PC-3 (cell line): ENCODE measurements at places on chromosomes 12 and 14. TPM values are rescaled to one million over a fixed set of nuclear protein-coding genes. Genes with fewer than 3 reads are reported as not detected.
A peak's percentile ranks its signal among the peaks of the same experiment; 100 is the strongest.

- DNase-seq: peak; percentile 64
Observed at GRCh38 chr12:13171921-13172859, 24.3 kb upstream of the EMP1 start.

GRCh38 chr12:80419644-80420043 is 24.4 kb upstream of the PTPRQ start:
- no peak for DNase-seq

DNA sequence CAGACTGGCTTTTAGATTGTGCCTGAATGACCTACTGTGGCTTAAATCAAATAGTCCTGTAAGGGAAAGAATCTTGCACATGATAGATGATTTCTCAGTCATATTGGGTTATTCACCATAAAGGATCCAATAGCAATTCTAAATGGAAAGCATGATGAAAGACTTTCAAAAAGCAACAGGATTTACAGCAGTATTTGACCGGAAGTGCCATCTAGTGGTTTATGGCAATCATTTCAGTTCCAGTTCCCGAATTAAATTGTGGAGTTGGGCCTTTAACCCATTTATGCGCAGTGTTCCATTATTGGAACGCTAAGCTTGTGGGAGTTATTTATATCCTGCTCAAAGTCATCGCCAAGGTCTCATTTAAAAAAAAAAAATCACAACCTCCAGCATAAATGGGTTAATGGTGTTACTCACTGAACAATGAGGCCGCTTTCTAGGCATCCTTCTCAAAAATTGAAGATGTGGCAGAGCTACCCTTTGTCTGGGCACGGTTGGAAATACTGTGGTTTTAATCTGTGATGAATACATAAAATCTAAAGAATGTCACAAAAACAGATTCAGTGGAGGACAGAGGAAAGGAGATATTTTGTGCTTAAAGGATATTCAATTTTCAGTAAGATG is 60.8 kb upstream of the REP15 start:
- DNase-seq: peak; percentile 80

The HOXC4 gene
- 1.8 and 2.6 TPM in 2 replicates for total RNA-seq

DNA sequence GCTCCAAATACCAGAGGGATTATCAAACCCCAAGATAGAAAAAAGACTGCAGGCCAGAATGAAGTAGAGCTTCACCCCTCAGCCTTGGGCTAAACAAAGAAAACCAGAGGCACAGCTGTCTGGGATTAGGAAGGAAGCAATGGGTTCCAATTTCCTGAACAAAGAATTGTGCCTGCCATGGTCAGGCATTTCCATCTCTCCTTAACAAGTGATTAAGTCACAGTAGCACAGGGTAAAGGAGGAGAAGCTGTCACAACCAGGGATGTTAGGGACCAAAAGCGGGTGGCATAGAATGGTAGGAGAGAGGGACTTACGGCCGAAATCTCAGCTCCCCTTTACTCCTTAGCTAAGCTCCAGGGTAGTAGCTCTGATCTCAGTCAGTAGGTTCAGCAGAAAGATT is 33.9 kb downstream of the SPTLC2 start:
- no peak for DNase-seq

DNA sequence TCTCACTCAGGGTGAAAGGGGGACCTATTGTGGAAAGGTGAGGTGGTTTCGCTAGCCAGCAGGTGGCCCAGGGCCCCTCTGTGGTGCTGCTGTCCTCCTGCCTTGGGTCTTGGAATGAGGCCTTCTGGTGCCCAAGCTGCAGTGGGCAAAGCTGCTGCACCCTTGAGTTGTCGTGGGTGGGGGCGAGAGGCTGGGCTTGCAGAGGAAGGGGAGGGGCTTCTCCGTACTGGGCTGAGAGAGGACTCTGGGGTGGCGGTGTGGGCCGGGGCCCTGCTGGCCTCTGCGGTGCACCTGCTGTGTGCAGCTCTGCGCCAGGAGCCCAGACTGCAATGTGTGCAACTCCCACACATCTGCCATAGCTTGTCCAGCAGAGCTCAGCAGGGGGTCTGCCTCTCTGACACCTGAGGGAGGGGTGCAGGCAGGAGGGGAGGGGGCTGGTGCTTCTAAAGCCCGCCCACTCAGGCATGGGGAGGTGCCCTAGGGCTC is 145.8 kb downstream of the KIF26A start:
- no peak for DNase-seq

GRCh38 chr12:75599061-75599460 is 87.7 kb upstream of the KRR1 start:
- no peak for DNase-seq

GRCh38 chr12:118103201-118103600 is 610 bp downstream of the VSIG10 start:
- DNase-seq: peak; percentile 41

GRCh38 chr12:57604992-57605810 is 577 bp downstream of the DTX3 start:
- peak; percentile 20 for DNase-seq

GRCh38 chr14:101839236-101839635 is 77.7 kb downstream of the PPP2R5C start:
- no peak for DNase-seq

The FOXG1 gene
- total RNA-seq: not detected in 2 replicates

The RIN3 gene
- 4.8 and 6.2 TPM in 2 replicates for total RNA-seq

GRCh38 chr14:68787092-68787992 is 5.5 kb downstream of the ZFP36L1 start:
- no peak for DNase-seq

DNA sequence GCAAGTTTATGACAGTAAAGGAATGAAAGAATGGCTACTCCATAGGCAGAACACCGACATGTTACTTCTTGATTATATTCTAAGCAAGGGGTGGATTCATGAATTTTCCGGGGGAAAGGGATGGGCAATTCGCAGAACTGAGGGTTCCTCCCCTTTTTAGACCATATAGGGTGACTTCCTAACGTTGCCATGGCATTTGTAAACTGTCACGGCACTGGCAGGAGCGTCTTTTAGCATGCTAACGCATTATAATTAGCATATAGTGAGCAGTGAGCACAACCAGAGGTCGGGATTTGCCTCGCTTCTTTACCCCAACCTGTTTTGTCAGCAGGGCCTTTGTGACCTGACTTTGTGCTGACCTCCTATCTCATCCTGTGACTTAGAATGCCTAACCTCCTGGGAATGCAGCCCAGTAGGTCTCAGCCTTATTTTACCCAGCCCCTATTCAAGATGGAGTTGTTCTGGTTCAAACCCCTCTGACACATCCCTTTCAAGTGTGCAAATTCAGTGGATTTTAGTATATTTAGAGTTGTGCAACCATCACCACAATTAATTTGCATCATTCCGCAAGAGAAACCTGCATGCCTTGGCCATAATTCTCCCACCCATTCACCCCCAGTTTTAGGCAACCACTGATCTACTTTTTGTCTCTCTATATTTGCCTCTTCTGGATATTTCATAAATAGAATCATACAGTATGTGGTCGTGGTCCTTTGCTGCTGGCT is 27.4 kb downstream of the PALS1 start:
- no peak for DNase-seq

GRCh38 chr12:72274931-72275330 is 2.8 kb downstream of the TRHDE start:
- peak; percentile 54 for DNase-seq

DNA sequence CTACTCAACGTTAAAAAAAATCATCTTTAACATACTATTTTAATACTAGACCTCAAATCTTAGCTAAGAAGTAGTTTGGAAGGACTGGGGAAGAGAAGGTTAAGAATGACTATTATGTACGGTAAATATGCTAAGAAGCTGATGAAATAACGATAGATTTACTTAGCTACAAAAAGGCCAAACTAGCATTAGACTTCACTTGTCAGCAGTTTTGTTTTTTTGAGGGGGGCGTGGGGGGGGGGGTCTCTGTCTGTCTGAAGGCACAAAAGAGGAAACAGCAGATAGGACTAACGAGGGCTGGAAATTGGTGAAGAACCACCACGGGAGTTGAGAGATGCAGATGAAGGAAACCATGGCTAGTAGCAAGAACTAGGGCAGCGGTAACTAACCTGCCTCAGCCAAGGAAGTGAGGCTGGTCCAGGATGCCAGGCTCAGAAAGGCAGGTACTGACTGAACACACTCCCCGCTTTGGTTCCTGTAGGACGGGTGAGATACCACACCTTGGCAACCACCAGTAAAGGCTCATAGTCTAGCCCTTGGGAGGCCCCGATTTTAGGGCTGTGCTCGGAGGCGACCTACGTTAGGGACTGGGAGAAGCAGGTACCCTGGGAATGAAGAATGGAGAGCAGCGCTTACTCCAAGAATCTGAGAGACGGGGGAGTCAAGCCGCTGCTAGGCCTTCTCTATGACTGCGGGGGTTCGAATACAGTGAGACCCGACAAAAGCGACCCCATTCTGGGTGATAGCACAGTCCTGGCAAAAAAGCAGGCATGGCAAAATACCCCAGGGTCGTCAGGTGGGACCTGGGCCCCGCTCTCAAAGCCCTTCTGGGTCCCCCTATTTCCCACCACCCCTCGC is 675 bp downstream of the NEDD8 start:
- DNase-seq: no peak

DNA sequence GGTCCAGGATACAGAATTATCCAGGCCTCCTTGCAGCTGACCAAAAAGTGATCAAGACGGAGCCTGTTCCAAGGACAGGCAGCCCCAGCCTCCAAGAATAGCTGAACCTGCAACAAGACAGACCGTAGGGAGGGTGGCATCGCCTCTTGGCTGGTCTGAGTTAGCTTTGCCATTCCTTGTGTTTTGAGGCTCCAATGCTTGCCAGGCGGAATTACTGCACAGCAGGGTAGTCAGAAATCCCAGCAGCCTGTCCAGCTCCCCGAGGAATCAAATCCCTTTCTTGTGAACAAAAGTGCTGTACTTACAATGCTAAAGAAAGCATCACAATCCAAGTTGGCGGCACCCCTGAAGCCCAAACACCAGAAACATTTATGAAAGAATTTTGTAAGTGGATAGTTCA is 246.9 kb downstream of the TMEM132C start:
- DNase-seq: no peak

The RNU6-8 gene
- not detected in 2 replicates for total RNA-seq

DNA sequence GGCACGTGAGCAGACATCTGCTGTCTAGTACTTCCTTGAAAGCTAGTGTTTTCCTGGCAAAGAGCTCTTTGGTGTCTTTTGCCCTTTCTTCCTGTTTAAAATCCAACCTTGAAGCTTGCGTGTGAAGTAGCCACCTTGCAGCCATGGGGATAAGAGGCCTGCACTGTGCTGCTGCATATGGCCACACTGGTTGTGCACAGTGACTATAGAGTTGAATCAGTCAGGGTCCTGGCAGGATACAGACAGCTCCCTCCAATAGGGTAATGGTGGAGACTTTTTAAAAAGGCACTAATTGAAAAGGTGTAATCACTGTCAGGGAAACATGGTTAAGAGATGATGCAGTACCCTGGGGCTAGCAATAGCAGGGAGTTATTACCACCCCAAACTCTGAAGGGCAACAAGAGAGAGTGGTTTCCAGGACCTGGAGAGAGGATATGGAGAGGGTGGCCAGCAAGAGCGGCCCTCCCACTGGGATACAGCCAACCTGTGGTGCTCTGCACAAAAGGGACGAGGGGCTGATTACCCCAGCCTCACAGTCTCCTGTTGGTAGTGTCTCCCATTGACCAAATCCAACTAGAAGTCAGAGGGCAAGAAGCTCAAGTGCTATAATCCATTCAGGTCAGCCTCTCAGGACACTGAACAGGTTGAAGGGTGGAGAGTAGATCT is 4.8 kb upstream of the GLT8D2 start:
- DNase-seq: no peak

The ACOT6 gene
- not detected in 2 replicates for total RNA-seq

DNA sequence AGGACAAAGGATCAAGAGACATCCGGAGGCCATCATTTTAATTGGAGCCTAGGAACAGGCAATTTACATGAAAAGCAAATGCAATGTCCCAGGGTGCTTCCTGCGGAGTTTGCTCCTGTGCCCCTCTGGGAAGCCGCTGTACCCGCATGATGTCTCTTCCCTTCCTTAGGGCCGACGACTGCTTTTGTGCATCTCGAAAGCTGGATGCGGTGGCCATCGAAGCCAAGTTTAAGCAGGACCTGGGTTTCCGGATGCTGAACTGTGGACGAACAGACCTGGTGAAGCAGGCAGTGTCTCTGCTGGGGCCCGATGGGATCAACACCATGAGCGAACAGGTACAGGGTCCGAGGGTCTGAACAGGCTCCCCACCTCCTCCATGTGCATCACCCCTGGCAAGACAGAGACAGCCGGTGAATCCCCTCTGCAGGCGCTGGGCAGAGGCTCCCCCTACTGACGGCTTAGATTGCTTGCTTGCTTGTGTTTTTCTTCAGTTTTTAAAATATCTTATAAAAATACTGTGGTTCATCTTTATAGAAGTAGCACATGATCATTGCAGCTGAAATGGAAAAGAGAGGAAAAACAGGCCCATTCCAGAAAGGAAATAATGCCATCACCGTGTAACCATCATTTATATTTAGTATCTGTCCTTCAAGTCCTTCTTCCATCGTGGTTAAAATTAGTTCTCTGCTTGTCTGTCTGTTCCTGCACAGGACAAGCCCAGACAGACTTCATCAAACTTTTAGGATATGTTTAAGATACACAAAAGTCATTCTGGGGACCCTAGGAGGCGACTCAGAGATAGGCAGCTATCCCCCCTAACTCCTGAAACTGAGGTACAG is 75.4 kb upstream of the PWP1 start:
- DNase-seq: peak; percentile 58

GRCh38 chr14:83483063-83483462 is 1949.4 kb upstream of the SEL1L start:
- peak; percentile 2 for DNase-seq

DNA sequence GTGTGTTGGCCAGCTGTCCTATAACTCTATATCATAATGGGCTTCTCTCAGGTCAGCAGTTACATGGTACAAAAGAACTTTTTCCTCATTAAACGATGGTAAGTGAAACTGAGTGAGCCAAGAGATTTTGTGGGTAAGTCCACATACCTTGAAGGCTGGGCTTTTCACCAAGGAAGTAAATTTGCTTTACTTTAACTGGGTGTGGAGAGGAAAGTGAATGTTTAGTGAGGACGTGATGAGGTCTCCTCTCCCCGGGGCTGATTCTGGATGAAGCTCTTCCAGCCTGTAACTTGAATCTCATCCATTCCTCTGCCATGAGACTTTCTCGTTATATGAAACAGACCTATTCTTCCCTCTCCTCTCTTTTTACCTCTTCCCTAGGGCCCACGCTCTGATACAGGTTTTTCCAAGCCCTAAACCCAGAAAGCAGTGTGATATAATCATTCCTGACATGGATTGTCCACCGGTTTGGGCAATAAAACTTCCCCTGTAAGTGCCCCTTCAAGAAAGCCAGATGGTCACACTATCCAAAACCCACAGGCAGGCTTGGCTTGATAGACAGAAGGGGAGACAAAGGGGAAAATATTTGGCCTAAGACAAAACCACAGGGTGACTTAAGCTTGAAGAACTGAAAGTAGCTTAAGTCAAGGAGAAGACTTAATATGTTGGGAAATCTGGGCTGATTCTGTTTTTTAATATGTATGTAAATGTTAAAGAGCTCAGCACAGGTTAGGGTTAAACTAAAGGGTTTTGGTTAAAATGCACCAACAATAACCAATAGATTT is 50.3 kb downstream of the CIT start:
- DNase-seq: no peak

DNA sequence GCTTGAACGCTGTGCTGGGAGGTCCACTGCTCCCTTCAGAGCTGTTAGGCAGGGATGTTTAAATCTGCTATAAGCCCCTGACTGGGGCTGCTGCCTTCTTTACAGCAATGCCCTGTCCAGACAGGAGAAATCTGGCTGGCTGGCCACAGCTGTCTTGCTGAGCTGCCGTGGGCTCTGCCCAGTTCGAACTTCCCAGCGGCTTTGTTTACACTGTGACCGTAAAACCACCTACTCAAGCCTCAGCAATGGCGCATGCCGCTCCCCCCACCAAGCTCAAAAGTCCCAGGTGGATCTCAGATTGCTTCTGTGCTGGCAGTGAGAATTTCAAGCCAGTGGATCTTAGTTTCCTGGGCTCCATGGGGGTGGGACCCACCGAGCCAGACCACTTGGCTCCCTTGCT is 35.8 kb downstream of the CKAP4 start:
- DNase-seq: no peak
